ENCODE measurements at places on chromosomes 3 and 15.
A peak's percentile ranks its signal among the peaks of the same experiment; 100 is the strongest.

DNA sequence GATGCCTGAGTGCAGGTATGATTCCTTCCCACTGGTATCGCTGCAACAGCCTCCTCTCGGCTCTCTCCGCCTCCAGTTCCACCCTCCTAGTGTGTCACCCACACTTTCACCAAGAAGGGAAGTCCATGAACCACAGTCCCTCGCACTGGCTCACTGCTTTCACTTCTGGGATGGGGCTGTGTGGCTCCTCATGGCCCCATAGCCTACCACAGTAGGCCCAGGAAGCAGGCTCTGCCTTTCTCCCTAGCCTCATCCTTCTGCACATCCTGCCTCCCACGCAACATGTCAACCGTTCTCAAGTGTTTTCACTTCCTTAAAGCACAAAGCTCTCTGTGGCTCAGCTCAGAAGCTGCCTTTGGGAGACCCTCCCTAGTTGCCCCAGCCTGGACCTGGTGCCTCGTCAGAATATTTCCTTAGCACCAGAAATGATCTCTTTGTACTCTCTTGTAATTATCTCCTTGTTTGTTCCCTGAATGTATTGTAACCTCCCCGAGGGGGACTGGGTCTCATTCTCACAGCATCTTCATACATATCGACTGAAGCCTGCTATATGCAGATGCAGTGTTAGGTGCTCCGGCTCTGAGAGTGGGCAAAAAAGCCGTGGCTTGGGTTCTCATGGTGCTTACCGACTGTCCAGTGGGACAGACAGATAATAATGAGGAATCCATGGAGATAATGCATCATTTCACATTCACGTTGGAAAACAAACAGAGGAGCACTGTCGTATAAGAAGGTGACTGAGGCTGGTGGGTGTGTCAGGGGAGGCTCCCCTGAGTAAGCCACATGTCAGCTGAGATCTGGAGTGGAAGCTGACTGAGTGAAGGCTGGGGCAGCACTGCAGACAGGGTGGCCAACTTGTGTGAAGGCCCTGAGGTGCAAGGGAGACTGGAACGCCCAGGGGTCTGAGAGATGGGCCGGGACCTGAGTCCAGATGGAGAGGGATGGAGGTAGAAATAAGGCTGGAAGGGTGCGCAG, 107.1 kb downstream of the DGKG start:
- no peak for DNase-seq

DNA sequence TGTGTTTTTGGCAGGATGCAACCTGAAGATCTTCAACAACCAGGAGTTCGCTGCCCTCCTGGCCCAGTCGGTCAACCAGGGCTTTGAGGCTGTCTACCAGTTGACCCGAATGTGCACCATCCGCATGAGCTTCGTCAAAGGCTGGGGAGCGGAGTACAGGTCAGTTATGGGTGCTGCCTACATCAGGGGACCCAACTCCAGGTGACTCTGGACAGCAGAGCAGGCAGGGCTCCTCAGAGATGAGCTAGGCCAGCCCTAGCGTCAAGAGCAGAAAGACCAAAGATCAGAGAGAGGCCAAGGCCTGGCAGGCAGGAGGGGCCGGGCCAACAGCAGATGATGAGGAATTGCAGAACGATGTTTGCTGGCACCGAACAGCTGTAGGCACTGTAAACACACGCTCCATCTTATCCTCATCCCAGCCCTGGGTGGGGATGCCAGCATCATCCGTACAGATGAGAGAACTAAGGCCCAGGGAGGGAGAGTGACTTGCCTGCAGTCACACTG, 67.1 kb downstream of the AAGAB start:
- DNase-seq, result no peak

DNA sequence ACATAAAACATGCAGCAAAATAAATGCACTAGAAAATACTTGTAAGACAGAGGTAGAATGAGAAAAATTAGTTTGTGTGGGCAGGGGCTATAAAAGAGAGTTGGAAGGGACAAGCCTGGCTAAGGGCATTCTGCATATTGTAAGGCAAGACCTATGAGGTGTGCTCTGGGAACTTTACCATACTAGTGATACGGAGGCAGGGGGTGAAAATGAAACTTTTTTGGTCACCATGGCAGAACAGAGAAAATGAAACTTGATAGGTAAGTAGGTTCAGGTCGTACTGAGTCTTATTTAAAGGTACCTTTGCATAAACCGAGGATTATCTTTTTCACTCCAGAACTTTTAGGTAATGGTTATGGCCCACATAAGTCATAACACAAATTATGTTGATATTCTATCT, 74.7 kb upstream of the ACKR4 start:
- DNase-seq, result no peak

DNA sequence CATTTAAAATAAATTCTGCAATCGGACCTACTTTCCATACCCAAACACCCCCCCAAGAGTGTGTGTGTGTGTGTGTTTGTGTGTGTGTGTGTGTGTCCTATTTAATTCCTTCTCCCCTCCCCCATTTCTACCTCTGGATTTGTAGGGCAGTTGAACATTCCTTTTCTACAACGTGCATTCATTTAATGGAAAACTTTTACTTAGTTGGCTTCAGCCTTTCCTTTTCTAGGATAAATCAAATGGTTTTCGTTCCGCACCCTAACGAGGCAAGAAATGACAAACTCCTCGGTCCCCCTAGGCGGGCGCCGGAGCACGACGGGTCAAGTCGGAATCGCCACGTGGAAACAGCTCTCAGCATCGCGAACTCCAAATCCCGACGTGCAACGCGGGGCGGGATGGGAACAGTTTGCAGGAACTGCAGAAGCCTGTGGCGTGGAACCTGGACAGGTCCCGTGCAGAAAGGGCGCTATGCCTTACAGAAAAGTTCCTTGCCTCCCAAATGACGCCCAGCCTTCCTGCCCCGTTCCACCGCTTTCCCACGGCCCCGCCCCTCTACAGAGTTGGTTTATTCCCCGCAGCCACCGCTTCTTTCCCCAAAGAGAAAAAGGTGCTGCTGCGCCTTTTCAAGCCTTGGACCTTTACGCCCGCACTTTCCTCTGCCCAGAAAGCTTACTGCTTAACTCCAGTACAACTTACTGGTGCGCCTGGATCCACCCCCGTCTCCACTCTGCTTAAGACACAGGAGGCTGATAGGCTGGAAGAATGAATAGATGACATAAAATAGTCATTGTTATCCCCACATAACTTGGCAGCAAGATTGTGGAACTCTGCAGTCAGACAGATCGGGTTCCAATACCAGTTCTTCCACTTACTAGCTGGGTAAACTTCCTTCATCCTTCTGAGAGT, 1.1 kb upstream of the EIF2B5 start:
- peak; percentile 42 for DNase-seq

- no peak for DNase-seq
Observed at GRCh38 chr3:59811160-59811559, 761.3 kb upstream of the CFAP20DC start.

GRCh38 chr3:53416530-53416929, 69.2 kb upstream of the DCP1A start:
- no peak for DNase-seq

DNA sequence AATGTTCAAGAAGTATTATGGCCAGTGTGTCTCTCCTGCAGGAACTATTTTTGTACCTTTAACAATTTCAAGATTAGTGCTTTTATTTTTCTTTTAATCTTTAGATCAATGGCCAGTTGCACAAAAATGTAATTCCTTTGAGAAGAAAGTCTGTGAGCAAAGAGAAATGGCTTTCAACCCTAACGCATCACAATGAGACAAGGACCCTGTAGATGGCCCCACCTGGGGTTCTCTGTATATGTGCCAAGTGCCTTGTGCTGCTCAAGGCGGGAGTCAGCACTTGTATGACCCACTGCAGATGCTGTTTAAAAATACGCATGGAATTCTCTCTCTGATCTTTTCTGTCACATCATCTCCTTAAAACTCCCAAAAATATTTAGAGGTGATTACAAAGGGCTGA, 453.4 kb downstream of the OCA2 start:
- DNase-seq, result no peak

GRCh38 chr15:76382987-76383728, 46.6 kb downstream of the ISL2 start:
- no peak for DNase-seq

DNA sequence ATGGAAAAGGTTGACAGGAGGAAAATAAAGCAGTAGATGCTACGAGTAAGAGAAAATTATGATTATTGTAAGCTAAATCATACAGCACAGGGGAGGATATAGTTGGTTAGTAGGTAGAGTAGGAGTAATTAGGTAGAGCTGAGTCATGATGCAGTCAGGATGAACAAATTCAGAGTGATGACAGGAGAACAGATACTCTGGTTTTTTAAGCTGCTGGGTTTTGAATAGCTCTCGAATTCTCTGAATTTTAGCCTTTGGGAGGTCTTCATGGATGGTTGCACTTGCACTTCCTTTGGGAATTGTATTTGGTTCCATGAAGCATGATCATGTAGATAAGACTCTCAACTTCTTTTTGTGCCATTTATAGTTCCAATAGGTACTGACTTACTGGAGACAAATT, 96.2 kb downstream of the ECT2 start:
- no peak for DNase-seq

DNA sequence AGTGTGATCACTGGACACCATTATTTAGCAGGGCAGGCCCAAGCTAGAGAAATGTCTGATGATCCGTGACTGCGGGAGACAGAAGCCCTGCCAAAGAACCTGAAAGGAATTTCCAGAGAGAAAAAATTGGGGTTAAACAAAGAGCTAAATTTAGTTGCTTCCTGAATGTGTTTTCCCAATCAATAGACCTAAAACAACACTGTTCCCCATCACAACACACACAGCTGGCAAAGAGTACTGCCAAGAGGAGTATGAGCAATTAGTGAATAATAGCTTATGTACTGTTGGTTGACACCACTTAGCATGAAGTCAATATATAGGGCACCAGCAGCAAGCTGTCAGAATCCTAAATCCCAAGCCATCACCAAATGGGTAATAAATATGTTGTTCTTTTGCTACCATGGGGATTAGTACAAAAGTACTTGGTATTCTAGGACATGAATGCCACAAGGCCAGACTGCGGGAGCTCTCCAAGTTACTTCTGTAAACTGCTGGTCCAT, 35.7 kb downstream of the CLK3 start:
- no peak for DNase-seq

- no peak for DNase-seq
Observed at GRCh38 chr15:25600751-25601150, 161.9 kb upstream of the UBE3A start.

- no peak for DNase-seq
Observed at GRCh38 chr3:127077505-127078064, 94.7 kb downstream of the PLXNA1 start.
